NCI-H2227 treated with DMSO at 0.1 percent for 48 hours (cell line): ENCODE measurements at places on chromosomes 4 and X.

DNA sequence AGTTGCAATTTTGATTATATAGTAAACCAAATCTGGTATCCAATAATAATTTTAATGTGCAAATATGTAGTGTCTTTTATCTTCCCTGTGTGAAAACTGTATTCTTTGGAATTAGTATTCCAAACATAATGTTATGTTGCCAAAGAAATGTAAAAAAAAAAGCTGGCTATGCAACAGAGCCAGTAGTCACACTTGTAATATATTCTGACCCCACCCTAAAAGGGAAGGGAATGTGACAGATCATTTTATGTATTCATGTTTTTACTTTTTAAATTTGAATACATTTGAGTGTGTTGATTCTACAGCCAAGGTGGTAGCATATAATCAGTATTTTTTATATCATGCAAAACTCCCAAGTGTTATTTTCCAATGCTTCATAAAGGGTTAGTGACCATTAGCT, 27.9 kb upstream of the MCUB start:
- DNase-seq = no peak

DNA sequence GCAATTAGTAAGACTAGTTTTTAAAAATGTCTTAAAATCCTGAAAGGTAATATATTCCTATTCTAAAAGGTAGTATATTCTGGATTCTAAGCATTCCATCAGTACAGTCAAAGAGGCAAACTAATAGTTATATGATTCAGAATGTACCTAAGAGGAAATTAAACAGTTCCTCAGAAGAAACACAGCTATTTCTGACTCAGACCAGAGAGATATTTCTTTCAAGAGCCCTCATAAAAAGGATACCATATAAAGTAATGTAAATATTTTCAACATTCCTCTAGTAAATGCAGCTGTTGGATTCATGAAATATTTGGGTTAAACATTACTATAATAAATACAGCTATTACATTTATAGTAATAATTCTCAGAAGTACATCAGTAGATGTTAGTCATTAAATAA, 358.3 kb downstream of the MAGEB5 start:
- no peak for DNase-seq

- DNase-seq = no peak
Observed at GRCh38 chr4:36763814-36764213, 480.7 kb upstream of the NWD2 start.

GRCh38 chrX:111265486-111265885, 4.8 kb downstream of the CAPN6 start:
- no peak for DNase-seq

- no peak for DNase-seq
Observed at GRCh38 chrX:155246748-155247147, 17.5 kb downstream of the RAB39B start.

DNA sequence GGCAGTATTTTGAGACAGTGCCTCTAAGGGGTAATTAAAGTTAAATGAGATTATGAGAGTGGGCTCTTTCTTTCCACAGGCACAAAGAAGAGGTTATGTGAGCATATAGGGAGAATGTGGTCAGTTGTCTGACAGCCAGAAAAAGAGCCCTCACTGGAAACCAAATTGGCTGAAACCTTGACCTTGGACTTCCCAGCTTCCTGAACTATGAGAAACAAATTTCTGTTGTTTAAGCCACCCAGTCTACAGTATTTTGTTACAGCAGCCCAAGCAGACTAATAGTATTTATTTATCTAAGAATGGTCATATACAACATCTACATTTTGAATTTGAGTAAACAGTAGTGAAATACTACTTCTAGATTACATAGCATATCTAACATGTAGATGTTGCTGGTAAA, 473.8 kb downstream of the IL15 start:
- DNase-seq = no peak

DNA sequence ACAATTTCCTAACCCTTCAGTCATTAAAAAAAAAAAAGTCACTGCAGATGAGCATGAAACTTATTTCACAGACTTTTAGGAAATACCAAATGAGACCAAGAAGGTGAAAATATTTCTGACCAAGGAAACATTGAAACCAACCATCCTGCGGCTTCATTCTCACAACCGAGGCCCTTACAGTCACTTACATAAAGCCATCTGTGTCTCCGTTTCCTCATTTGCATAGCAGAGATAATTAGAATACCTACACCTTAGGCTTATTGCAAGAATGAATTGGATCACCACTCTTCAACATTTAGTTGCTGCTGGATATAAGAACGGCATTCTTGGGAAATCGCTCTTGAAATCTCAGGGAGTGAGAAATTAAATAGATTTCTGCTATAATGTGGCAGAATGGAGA, 356.2 kb downstream of the HS3ST1 start:
- DNase-seq = no peak

DNA sequence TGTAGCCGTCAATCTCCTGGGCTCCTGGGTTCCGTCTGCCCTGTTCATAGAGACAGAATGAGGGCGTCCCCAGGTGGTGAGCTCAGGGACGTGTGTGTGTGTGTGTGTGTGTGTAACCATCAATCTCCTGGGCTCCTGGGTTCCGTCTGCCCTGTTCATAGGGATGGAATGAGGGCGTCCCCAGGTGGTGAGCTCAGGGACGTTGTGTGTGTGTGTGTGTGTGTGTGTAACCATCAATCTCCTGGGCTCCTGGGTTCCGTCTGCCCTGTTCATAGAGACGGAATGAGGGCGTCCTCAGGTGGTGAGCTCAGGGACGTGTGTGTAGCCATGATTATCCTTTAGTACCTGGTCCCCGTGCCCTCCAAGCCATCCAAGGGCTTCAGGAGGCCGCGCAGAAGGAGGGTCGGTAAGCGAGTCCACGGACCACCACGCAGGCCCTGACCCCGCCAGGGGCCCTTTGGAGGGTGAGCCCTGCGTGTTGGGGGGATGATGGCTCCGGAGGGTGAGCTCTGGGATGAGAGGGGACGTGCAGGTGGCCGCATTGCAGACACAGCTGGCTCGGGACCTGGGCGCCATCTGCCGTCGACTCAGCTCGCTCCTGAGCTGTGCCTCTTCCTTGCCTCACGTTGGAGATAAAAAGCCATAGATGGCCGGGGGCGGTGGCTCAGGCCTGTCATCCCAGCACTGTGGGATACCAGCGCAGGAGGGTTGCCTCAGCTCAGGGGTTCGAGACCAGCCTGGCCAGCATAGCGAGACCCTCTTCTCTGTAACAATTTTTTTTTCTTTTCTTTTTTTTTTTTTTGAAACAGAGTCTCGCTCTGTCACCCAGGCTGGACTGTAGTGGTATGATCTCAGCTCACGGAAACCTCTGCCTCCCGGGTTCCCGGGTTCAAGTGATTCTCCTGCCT, 5.4 kb upstream of the GTPBP6 start:
- DNase-seq = no peak
